ENCODE measurements at places on chromosomes 6 and 20.

- no peak for DNase-seq
These were observed 52.5 kb downstream of the PRND start for GRCh38 chr20:4774207-4774606.

- no peak for DNase-seq
These were observed 90.1 kb upstream of the SLC22A16 start for GRCh38 chr6:110566346-110567125.

DNA sequence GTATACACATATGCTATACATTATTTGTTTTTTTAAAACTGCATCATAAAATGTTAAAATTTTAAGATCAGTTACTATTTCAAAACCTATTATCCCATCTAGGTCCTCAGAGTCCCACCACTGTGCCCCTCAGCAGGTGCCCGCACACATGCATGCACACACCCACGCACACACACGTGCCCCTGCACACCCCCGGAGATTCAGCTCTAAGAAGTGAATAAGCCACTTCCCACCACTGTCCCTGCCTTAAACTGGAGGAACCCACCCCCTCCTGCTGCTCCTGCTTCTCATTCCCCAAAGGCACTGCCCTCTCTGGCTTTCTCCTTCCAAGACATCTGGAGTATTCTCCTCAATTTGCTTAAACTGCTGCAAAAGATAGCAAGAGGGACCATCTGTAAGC is 5.4 kb upstream of the FAM210B start:
- DNase-seq = no peak

DNA sequence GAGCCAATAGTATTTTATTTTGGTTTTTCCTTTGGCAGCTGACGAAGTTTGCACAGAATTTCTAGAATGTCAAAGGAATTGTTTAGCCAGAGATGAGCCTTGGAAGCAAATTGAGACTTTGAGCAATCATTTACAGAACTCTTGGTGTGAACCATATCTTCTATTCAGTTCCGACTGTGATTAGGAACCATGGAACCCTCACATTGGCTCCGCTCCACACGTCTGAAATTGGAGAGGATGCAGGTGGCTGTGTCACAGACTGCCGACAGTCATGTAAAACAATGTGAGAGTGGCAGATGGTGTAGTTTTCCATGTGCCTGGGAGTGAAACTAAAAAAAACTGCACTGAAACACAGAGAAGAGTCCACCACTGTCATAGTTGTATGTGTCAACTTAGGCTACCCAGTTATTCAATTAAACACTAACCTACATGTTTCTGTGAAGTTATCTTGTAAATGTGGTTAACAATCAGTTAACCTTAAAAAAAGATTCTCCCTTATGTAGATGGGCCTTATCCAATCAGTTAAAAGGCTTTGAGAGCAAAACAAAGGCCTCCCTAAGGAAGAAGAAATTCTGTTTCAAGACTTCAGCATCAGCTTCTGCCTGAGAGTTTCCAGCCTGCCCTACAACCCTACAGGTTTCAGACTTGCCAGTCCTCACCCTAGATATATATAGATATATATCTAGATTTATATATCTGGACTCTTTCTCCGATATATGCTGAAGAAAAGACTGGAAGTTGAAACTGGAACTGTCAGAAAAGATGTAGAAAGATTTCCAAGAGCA is 3.3 kb upstream of the HMGN4 start:
- no peak for DNase-seq

DNA sequence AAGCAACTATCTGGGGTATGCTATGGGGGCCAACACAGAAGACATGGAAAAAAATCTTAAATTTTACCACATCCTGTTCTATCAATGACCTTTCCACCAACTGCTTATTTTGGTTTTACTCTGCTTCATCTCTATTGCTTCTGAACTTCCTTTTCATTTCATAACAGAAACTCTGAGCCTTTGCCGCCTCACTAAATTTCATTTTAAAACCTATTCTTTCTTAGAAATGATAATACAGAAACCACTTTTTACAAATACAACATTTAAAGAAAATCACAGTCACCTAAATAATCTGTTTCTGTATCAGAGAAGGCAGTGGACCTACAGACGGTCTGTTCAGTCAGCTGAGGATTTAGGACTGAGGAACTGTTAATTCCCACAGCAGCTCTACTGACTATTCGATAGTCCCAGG is 117.5 kb downstream of the KCNQ5 start:
- DNase-seq = no peak

DNA sequence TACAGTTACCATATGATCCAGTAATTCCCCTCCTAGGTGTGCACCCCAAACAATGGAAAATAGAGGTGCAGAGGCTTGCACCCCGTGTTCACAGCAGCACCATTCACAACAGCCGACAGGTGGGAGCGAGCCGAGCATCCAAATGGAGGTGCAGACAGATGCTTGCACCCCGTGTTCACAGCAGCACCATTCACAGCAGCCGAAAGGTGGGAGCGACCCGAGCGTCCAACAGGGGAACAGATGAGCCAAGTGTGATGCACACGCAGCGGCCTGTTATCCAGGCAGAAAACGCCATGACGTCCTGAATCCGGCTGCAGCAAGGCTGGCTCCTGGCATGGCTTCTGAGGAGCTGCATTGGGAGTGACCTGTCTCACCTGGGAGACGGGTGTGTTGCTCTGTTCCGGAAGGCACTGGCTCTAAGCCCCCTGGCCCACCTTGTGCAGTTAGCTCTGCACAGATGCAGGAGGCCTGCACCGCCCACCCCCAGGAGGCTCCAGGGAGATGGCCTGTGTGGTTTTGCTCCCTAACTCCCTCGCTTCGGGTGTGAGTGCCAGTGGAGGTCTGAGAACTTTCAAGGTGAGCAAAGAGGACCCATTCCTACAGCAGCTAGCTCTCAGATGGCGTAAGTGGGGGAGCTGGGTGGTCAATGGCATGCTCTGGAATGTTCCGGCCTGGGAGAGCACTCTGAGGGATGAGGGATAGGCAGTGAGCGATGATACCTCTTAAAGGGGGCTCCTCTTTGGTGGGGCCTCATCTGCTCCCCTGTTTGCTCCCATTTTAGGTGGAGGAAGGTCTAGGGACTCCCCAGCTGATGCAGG is 47.8 kb upstream of the FRMD1 start:
- DNase-seq = no peak

GRCh38 chr20:35731469-35731788 is 10.6 kb downstream of the RBM39 start:
- no peak for DNase-seq

DNA sequence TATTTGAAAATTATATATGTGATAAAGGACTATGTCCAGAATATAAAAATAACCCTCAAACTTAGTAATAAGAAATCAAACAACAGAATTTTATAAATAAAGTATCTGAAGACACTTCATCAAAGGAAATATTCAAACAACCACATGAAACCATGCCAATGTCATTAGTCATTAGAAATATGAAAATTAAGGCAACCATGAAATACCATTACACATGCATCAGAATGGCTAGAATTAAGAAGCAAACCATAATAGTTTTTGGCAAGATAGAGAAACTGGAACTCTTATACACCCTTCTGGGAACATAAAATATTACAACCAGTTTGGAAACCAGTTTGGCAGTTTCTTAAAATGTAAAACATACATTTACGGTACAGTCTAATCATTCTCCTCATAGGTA is 137.2 kb upstream of the ADGRB3 start:
- DNase-seq = no peak

DNA sequence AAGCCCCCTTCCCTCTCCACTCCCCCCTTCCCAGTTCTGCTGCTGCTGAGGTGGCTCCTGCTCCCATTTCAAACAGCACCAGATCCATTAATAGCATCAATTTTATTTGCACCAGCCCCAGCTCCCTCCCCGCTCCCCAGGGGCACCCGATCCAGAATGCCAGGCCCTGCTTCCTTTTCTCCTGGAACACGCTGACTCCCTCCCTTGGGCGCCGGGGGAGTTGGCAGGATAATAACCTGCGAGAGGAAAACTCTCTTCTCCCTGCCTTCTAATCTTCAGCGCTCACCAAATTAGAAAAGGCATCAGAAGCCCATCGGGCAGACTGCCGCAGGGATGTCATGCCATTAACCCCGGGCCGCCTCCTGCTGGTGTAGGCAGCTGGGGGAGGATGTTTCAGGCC is 77.8 kb downstream of the NCR2 start:
- no peak for DNase-seq

GRCh38 chr6:25056130-25056529 is 120.4 kb upstream of the RIPOR2 start:
- no peak for DNase-seq

GRCh38 chr6:157806131-157806855 is 16.8 kb upstream of the SNX9 start:
- DNase-seq = no peak

GRCh38 chr6:4021854-4022695 is 56.9 kb downstream of the FAM217A start:
- DNase-seq = no peak

DNA sequence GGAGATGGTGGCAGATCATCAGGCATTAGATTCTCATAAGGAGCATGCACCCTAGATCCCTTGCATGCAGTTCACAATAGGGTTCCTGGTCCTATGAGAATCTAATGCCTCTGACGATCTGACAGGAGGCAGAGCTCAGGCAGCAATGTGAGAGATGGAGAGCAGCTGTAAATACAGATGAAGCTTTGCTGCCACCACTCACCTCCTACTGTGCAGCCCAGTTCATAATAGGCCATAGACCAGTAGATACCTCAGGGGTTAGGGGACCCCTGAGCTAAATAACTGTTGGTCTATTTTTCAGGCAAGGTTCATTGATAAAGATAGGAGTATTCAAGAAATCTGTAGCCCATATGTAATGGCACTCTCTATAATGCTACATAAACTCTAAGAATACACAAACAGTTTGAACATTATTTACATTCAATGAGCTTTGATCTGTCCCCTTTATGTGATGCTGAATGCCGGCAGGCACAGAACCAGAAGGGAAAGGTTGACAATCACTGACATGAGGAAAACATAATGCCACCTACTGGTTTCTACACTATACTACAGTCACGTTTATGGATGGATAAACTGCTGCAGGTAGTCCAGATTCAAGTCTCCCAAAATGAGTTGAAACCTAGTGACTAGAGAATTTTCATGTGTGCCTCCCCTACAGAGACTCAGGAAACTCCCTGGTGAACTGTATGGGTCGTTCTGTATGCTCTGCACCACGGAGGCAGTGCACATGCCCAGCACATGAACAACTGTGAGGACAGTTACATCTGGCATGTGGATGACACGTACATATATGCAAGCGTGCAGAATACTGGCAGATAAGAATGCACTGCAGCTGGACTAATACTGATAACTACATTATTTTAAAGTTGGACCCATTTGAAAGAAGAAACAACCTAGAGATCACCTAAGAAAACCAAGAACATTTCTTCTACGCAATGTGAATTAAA is 72.0 kb downstream of the DST start:
- DNase-seq = peak; percentile 64

- no peak for DNase-seq
These were observed 15.9 kb upstream of the TBC1D20 start for GRCh38 chr20:478010-478948.

GRCh38 chr6:139942331-139942730 is 567.9 kb upstream of the CITED2 start:
- DNase-seq = no peak

- no peak for DNase-seq
These were observed 118.5 kb downstream of the SNX5 start for GRCh38 chr20:17849901-17850683.

- DNase-seq = no peak
These were observed 338.0 kb downstream of the ADGRB3 start for GRCh38 chr6:68973066-68973465.

- no peak for DNase-seq
These were observed 17.0 kb upstream of the CPNE5 start for GRCh38 chr6:36856277-36856676.

DNA sequence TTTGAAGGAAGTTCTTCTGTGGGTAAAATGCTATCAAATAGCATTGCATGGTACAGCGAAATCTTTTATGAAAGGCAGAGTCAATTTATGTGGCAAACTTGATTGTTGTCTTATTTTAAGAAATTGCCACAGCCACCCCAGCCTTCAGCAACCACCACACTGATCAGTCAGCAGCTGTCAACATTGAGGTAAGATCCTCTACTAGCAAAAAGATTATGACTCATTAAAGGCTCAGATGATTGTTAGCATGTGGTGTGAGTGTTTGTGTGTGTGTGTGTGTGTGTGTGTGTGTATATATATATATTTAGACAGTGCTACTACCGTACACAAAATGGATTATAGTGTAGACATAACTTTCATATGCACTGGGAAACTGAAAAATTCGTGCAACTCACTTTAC is 27.8 kb downstream of the LRRN4 start:
- no peak for DNase-seq

- DNase-seq = no peak
These were observed 77.6 kb upstream of the BACH2 start for GRCh38 chr6:90374201-90374600.

GRCh38 chr6:11058406-11058805 is 14.3 kb upstream of the ELOVL2 start:
- no peak for DNase-seq

- no peak for DNase-seq
These were observed 6.6 kb downstream of the PPDPF start for GRCh38 chr20:63527184-63527583.
